ENCODE measurements at places on chromosomes 7 and 10. TPM values are rescaled to one million over a fixed set of nuclear protein-coding genes. Genes with fewer than 3 reads are reported as not detected.
A peak's percentile ranks its signal among the peaks of the same experiment; 100 is the strongest.

DNA sequence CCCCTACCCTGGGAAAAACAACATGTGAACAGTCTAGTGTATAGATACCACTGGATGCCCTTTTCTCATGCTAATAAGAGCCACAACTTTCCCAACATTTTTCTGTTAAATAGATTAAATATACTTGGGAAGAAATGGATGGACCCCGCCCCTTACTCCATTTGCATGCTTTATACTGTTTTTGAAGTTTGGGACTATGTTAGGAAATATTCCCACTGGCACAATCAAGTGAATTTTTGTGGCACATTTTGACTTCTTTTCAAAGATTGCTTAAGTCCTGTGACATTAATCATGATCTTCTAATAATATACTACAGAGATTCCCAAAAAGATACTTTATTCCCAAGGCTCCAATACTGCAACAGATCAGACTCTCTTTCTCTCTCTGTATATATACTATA is 216.6 kb downstream of the TWIST1 start:
- peak; percentile 66 for DNase-seq

GRCh38 chr10:78229489-78229888 is 195.8 kb downstream of the RPS24 start:
- DNase-seq, result no peak

C7orf33 gene
- not detected for polyA plus RNA-seq

DNA sequence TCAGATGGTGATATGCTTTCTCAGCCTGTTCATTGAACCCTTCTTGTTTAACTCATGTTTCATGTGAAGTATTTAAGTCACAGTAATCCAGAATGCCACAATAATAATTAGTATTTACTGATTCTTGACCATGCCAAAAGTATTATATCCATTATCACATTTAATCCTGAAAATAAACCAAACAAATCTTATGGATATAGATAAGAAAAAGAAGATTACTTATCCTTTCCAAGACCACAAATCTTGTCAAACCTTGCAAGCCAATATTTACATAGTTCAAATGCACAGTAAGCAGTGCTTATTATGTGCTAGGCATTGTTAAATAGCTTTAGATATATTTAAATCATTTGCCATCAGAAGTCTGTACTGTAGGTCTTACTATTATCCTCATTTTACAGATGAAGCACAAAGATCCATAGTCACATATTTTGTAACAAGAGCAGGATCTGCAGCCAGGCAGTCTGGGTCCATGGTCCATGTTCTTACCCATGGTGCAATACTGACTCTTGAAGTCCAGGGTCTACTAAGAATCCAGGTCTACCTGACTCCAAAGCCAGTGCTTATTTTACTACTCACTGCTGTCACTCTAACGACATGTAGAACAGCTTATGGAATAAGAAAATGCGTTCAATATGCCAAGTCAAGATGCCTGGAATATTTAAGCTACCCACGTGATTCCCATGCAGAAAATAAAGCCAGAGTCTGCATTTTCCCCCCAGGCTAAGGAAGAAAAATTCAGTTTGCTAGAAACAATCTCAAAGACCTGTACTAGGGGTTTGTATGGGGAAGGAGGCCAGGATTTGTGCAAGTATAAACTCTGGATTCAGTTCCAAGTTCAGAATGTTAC is 984.8 kb upstream of the LRRTM3 start:
- DNase-seq, result no peak

DNA sequence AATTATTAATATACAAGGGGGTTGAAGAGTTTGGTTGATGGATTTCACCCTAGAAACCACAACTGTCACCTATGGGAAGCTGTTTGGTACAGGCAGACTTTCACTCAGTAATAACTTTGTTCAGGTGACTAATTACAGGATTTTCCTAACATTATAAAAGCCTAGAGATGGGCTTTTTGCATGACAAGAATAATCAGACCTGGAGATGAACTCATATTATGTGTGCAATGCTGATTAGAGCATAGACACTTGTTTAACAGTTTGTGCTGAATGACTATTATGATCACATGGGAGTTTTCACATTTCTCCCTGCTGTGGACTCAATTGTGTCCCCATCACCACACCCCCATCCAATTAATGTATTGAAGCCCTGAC is 90.2 kb upstream of the STEAP4 start:
- no peak for DNase-seq

- DNase-seq, result no peak
Measured at GRCh38 chr7:1995426-1995825, 237.3 kb downstream of the MAD1L1 start.

DNA sequence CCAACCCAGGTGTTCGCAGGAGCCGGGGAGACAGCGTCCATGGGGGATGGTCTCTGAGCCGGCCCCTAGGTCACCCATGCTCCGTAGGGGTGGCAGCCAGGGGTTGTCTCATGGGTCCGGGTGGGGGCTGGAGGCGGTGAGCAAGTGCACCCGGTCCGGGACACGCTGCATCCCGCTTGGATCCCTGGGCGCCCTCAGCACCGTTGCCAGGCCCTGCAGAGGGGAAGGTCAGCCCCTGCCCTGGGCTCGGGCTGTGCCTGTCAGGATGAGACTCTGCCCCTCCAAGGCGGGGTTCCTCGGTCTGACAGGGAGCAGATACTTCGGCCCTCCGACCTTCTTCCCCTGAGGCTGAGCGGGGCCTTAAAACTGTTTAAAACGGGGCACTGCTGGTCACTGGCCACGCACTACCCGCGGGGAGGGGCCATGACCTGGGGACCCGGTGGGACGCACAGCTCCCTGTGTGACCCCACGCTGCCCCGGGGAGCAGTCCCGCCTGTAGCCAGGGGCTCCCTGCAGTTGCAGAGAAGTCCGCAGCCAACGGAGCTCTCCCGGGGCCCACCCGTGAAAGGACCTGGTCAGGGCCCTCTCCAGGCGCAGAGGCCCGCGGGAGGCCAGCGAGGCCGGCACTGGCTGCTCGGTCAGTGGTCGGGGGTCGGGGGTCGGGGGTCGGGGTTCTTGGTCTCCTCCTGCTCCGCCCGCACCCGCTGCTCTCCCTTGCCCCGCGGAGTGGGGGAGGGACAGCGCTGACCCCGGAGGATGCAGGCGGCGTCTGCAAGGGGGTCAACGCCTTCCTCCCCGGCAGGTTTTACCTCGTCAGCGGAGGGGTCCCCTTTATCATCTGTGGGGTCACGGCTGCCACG is 33.4 kb upstream of the KNDC1 start:
- no peak for DNase-seq

Measured in fibroblast of lung (primary cell).